ENCODE measurements at places on chromosomes 2 and 18.

- no peak for DNase-seq
Measured at GRCh38 chr2:27245116-27245515, 17.7 kb downstream of the SLC30A3 start.

- no peak for DNase-seq
Measured at GRCh38 chr2:148880636-148881035, 5.6 kb downstream of the KIF5C start.

- DNase-seq, result no peak
Measured at GRCh38 chr2:234691214-234691575, 194.3 kb upstream of the ARL4C start.

- DNase-seq, result no peak
Measured at GRCh38 chr2:105711394-105711793, 33.3 kb upstream of the NCK2 start.

GRCh38 chr2:24970483-24971285 lies 1.1 kb downstream of the DNAJC27 start:
- no peak for DNase-seq

DNA sequence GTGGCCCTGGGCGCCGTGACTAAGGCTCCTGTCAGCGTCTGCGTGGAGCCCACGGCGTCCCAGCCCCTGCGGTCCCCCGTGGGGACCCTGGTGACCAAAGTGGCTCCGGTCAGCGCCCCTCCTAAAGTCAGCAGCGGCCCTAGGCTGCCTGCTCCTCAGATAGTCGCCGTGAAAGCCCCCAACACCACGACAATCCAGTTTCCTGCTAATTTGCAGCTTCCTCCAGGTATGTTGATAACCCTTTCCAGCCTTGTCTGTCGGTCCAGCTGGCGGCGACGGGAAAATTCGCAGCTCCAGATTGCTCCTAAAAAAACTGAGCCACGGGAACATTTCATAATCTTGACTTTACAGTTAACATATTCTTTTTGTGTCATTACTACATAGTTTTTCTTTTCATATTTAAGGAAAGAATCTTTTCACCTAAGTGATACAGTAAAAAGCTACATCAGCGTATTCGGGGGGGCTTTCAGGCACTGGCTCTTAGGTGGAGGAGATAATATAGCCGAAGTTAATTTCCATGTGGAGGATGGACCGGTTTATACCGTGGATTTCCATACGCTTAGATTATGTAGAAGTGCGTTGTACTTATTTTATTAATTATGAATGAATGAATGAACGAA lies 916 bp downstream of the TAF4B start:
- DNase-seq, result no peak

DNA sequence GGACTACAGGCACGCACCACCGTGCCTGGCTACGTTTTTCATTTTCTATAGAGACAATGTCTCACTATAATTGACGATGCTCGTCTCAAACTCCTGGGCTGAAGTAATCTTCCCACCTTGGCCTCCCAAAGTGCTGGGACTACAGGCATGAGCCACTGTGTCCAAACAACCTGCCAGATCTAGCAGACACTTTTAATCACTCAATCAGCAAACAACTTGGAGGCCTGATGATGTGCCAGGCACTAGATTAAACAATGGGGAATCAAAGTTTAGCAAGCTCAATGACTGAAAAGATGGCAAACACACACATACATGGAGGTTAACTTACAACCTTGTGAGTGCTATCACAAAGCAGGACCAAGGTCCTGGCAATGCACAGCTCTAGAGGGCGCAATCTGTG lies 29.8 kb upstream of the RMP24 start:
- no peak for DNase-seq

- DNase-seq, result no peak
Measured at GRCh38 chr2:217784996-217785543, 217.7 kb downstream of the TNS1 start.

DNA sequence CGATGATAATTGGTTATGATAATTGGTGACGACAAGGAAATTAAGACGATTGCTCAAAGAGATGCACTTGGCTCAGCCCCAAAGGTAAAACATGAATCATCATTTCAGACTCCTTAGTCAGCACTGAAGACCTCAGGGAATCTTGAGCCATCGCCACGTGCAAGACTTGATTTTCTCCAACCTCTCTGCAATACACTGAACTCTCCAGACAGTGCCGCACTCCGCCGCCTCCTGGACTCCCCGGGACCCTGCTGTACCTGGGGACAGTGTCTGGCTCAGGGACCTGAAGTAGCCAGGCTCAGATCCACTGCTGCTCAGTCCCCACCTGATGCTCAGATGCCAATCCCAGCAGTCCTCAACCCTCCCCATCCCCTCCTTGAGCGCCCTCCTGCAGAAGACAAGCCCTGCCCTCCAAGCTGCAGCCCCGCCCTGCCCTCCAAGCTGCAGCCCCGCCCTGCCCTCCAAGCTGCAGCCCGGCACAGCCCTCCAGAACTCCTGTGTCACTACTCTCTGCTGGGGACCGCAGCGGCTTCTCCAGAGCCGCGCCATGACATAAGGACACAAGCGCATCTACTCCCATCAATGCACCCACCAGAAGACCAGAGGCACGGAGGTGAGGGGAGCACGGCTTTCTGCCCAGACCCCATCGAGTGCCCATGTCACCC lies 1.1 kb downstream of the TMEM18 start:
- DNase-seq, result peak; percentile 31

DNA sequence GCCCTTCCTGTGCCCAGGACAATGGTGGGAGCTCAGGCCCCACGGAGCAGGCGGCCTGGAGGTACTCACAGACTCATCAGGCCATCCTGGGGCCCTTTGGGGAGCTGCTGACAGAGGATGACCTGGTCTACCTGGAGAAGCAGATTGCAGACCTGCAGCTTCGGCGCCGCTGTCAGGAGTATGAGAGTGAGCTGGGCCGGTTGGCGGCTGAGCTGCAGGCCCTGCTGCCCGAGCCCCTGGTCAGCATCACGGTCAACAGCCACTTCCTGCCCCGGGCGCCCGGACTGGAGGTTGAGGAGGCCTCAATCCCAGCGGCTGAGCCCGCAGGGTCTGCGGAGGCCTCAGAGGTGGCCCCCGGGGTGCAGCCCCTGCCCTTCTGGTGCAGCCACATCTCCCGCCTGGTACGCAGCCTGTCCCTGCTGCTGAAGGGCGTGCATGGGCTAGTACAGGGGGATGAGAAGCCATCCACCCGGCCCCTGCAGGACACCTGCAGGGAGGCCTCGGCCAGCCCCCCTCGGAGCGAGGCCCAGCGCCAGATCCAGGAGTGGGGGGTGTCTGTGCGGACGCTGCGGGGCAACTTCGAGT lies 8.3 kb upstream of the KLHL30 start:
- no peak for DNase-seq

Measured in stimulated activated CD8-positive, alpha-beta memory T cell treated with anti-CD3 and anti-CD28 coated beads, Interleukin-4, amount 100 ng/mL, for 24 hours (primary cell).